HCT116 (cell line): ENCODE measurements at places on chromosomes 1 and 21.

DNA sequence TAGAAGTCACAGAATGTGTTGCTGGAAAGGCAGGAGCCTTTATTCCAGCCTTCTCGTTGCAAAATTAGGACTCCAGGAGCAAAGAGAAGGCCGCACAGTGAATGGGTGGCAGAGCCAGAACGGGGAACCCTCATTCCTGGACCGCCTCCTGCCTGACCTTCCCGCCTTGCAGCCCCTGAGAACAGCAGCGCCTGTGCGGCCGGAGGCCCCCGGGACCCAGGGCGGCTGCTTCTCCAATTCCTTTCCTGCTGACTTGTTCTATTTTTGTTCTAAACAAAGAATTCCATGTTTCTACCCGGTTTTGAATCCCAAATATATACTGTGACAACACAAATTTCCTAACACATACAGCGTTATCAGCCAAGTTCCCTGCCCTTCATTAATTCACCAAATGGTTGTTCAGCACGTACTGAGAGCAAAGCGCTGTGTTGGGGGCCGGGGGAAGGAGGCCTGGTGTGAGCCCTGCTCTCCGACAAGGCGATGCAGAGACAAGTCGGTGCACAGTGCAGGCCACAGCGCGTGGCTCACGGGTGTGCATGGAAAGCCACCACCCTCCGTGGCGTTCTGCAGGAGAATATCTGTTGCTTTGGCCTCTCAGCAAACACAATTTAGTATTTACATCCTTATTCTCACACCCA is 31.9 kb upstream of the COL6A2 start:
- no peak for DNase-seq

- no peak for DNase-seq
Observed at GRCh38 chr1:246329900-246330299, 177.2 kb downstream of the SMYD3 start.

DNA sequence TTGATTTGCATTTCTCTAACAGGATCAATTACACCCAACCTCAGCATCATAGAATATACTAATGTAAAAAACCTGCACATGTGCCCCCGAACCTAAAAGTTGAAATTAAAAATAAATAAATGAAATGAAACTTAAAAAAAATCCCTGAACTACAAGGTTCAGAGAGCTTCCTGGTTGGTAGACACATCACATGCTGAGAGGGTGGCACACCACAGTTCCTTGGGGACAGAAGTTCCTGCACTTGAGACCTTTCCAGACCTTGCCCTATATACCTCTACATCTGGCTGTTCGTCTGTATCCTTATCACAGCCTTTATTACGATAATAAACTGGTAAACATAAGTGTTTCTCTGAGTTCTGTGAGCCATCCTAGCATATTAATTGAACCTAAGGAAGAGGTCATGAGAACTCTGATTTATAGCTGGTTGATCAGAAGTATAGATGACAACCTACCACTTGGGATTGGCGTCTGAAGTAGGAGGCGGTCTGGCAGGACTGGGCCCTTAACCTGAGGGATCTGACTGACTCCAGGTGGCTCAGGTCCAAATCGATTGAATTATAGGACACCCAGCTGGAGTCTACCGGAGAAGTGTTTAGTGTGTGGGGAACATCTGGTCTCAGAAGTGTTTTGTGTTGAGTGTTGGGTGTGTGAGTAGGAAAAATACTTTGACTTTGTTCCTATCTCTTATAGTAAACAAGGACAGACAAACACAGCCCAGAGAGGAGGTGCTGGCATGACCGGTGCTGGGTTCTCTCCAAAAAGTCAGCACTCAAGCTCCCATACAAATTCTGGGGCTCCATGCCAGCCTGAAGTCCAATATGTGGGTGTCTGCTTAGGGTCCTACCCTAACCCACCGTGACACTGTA is 19.0 kb downstream of the C1orf115 start:
- DNase-seq = no peak

- no peak for DNase-seq
Observed at GRCh38 chr1:218572050-218572449, 226.9 kb downstream of the TGFB2 start.

GRCh38 chr1:41623736-41624135 is 139.3 kb upstream of the EDN2 start:
- no peak for DNase-seq

- no peak for DNase-seq
Observed at GRCh38 chr1:197374428-197374827, 106.4 kb downstream of the CRB1 start.
